ENCODE measurements at places on chromosomes 6 and 20.

GRCh38 chr6:62612471-62612870 is 326.4 kb upstream of the KHDRBS2 start:
- DNase-seq: no peak

DNA sequence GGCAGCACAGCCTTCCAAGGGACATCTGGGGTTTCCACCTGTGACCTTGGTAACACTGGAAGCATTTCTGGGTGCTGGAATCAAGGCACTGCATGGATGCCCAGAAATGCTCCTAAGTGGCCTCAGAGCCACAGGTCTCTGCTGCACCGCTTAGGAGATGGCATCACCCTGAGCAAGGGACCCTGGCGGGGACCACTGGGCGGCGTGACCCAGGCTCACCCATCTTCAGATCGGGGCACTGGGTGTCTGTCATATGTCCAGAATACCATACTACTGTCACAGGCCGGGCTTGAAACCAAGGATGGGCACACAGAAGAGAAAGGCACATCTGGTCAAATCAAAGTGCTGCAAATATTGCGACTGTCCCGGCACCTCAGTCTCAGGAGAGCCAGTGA is 45.9 kb downstream of the SSR1 start:
- no peak for DNase-seq

DNA sequence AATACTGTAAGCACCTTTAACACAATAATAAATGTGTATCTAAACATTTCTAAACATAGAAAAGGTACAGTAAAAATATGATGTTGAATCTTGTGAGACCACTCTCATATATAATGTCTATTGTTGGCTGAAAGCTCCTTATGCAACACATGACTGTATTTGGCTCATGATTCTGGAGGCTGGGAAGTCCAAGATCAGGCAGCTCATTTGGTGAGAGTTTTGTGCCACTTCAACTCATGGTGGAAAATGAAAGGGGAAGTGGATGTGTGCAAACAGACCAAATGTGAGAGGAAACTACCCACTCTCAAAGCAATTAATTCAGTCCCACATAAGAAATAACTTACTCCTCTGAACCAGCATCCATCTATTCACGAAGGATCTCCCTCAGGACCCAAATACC is 257.7 kb upstream of the OPRM1 start:
- no peak for DNase-seq

GRCh38 chr6:21064756-21065340 is 528.7 kb upstream of the SOX4 start:
- peak; percentile 21 for DNase-seq

DNA sequence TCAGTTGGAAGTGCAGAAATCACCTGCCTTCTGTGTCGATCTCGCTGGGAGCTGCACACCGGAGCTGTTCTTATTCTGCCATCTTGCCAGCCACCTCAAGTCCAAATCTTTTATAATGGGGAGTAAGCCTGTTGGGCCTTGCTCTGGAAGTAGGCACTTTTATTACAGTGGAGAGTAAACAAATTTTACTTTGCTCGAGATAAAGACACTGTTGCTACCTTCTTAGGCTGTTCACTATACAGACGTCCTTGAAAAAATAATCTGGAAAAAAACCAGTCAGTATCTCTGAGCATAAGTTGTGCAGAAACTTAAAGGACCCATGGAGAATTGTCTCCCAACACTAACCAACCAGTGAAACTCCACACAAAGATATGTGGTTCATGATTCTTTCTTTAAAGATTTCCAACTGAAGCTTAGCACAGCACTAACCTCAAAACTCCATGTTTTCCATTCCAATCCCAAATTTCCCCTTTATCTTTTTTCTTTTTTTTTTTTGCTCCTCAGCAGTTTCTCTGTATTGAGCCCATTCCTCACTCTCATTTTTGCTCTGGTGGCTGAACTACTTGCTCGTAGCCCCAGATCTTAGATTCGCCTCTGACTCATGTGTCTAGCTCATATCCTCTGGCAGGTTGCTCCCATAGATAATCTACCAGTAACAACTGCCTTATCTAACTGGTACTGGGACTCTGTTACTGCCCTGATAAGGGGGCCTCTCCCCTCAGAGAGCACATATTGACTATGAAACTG is 34.3 kb upstream of the COL9A1 start:
- no peak for DNase-seq

DNA sequence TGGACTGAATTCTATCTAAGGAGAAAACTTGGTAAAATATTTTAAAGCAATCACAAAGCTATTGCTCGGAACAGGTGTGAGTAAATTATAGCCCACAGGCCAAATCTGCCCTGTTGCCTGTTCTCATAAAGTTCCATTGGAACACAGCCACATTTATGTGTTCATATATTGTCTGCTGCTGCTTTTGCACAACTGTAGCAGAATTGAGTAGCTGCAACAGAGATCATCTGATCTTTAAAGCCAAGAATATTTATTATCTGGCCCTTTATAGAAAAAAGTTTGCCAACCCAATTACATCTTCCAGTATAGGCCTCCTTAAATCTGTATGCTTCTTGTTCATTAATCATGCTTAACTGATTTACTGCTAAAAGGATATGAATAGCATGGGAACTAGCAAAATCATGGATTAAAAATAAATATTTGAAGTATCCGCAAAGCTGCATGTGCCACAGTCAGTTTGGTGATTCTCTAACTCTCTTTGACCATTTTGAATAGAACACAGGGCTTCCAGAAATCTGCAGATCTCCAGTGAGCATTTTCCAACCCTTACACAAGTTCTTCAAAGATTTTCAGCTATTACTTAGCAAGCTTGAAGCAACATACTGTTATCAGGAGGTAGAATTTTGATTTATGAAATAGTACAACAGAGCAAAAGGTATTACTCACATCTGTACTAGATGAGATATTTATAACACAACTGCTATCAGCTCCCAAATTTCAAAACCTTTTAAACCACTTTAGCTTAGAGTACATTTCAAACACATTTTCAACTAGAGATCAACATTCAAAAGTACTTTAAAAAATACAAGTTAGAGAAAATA is 312.6 kb upstream of the ID4 start:
- no peak for DNase-seq

- peak; percentile 24 for DNase-seq
Observed at GRCh38 chr20:38523697-38524096, 51.1 kb downstream of the RALGAPB start.

GRCh38 chr6:139235661-139236060 is 56.1 kb downstream of the TXLNB start:
- no peak for DNase-seq

- peak; percentile 40 for DNase-seq
Observed at GRCh38 chr6:143742070-143742954, 64.5 kb downstream of the PHACTR2 start.

- no peak for DNase-seq
Observed at GRCh38 chr6:19501737-19502245, 335.4 kb upstream of the ID4 start.

DNA sequence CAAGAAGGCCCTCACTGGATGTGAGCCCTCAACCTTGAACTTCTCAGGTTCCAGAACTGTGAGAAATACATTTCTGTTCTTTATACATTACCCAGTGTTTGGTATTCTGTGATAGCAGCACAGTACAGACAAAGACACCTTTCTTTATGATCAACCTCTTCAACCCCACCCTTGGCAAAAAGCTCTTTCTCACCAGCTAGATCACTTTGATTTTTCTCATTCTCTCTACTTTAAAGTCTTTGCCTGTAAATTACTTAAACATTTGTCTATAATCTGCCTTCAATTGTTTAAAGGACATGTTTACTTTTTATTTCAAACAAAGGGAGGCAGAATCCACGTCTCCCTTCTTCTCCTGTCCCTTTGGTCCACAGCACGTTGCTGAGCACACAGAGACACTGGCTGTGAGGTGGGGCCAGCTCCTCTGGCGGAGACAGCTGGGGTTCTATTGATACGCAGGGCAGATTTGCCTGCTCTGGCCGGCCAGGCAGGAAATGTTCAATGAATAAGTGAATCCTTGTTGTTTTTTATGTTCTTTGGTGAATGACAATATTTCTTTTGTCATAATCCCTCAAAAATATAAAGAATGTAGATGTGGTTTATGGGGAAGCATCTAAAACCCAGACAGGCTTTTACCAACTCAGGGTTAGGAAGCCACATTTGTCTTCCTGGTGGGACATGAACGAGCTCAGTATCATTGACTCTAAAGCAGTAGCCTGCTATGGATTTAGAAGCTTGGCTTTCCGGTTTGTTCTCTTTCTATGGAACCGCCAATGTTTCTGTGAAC is 52.9 kb downstream of the NEDD9 start:
- peak; percentile 71 for DNase-seq

DNA sequence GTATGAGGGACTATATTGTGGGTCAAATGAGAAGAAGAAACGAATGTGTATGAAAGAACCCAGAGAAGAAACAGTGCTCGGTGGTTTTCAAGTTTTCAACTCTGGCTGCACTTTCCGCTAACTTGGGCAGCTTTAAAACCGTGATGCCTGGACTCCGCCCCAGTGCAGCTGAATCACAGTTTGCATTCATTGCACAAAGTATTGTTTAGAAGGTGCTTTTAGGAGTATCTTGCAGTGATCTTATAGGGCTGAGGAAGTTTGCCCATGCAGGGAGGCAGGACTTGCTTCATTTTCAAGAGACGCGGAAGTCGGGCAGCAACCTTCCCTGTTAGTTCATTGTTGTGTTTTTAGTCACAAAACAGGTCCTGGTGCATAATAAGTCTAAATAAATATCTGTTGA is 52.7 kb downstream of the RSPH3 start:
- DNase-seq: no peak

- peak; percentile 89 for DNase-seq
Observed at GRCh38 chr6:138088326-138088762, 18.9 kb downstream of the PERP start.

DNA sequence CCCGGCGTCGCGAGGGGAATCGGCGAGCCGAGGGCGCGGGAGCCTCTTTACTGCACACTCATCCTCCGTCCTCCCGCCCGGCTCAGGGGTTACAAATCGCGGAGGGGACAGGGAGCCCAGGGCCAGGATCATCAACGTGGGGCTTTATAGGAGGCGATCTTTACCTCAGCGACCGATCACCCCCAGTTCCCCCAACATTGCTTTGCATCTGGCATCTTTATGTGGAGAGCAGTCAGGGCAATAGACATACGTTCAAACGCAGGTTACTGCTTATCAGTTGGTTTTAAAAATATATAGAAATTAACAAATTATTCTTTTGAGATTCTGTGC is 634 bp downstream of the HSF2 start:
- DNase-seq: peak; percentile 18

- no peak for DNase-seq
Observed at GRCh38 chr20:21340991-21341697, 38.0 kb downstream of the XRN2 start.

DNA sequence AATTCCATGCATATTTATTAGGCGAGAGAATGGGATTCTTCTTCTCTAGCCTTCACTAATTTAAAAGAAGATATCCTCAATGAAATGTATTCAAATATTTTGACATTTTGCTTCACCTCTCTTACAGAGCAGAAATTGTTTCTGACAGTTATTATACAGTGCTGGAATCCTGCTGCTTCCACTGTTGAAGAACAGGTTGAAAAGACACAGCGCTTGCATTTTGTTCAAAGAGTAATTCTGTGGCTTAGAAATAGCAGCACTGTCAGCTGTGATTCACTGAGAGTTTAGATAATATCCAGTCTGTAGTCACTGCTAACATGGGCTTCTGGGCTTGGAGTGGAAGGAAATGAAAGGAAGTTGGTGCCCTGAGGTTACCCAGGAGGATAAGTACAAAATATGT is 117.1 kb upstream of the FBXL4 start:
- no peak for DNase-seq

GRCh38 chr6:113526995-113527394 is 330.1 kb upstream of the MARCKS start:
- no peak for DNase-seq

GRCh38 chr6:52661551-52661950 is 9.4 kb upstream of the TMEM14A start:
- DNase-seq: no peak

GRCh38 chr20:9903048-9903655 is 64.3 kb upstream of the PAK5 start:
- no peak for DNase-seq

- DNase-seq: no peak
Observed at GRCh38 chr6:33170176-33171015, 21.9 kb downstream of the COL11A2 start.

DNA sequence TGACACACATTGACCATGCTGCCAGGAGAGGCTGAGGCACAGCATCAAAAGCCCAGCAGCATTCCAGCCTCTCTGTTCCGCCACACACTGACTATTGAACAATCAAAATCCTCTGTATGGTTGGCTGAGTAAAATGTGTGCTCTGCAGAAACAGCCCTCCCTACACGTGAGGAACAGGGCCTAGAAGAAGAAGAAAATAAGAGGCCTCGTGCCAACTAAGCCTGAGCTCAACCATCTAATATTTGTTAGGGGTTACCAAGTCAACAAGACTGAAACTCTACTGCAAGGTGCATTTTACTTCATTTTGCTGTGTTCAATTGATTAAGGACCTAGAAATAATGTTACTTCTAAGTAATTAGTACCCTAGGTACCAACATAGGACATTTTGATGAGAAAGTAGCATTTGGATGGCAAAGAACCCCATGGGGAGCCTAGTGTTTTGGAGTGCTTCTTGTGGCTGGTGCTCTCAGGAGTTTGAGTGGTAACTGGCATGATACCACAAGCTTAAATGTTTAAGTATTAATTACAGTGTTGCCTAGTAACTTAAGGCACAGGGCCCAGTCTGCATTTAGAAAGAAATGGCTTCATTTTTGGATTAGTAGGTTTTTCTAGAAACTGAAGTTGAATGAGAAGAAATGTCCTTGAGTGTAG is 146.6 kb upstream of the PLN start:
- DNase-seq: no peak

DNA sequence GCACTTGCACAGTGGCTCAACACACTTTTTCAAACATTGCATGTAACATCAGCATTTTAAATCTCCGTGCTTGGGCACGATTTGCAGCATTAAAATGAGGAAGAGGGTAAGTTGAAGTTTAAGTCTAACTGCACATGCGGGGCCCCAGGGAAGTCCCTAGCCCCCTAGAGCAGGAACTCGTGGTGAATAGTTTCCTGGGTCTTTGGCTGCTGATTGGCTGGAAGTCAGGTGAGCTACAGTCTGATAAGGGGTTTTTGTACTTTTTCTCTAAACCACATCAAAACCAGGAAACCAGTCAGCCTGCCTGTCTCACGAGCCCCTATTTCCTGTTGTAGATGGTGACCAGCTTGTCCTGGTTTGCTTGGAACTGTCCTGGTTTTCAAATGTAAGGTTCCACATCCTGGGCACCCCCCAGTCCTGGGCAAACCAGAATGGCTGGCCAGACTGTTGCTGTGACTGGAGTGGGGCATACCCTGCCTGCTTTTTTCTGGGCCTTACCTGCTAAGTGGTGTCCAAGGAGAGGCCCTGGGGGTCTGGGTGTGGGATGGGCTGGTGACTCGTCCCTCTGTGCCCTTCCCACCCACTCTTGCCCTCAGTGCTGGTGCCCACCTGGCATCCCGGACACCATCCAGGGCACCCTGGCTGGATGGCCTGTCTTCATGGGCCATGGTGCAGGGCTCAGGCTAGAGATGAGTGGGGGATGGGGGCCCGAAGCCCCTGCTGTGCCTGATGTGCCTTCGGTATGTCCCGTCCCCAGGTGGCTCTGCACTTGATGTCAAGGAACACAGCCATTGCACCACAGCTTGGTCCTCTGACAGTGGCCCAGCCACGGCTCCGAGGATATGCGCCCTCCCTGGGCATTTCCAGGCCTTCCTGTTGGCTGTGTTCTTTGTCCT is 31.8 kb downstream of the SUN5 start:
- no peak for DNase-seq
